ENCODE measurements at places on chromosomes 7 and 10.

GRCh38 chr7:108124820-108125219, 5.3 kb downstream of the LAMB4 start:
- DNase-seq, result no peak

DNA sequence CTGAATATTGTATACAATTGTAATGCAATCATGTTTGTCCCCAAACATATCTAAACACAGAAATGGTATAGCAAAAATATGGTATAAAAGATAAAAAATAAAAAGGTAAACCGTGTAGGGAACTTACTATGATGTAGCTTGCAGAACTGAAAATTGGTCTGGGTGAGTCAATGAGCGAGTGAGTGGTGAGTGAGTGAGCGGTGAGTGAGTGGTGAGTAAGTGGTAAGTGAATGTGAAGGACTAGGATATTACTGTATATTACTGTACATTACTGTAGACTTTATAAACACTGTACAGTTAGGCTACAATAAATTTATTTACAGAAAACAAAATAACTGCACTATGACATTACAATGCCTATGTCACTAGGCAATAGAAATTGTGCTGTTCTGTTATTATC, 1163.2 kb upstream of the SORCS1 start:
- no peak for DNase-seq

DNA sequence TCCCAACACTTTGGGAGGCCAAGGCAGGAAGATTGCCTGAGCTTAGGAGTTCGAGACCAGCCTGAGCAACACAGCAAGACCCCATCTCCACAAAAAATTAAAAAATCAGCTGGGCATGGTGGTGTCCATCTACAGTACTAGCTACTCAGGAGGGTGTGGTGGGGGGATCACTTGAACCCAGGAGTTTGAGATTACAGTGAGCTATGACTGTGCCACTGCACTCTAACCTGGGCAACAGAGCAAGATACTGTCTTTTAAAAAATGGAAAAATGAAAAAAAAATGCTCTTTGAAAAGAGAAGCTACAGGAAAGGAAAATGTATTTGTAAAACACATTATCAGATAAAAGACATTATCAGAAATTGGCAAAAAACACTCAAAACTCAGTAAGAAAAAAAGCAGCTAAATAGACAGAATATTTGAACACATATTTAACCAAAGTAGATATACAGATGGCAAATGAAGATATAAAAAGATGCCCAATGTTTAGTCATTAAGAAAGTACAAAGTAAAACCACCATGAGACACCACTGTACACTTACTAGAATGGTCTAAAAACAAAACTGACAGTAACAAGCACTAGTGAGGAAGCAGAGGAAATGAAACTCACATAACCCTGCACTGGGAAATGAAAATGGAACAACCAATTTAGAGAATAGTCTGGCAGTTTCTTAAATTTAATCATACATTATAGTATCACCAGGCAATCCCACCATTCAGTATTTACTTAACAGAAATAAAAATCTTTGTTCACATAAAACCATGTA, 40.5 kb downstream of the NRBF2 start:
- DNase-seq, result no peak

DNA sequence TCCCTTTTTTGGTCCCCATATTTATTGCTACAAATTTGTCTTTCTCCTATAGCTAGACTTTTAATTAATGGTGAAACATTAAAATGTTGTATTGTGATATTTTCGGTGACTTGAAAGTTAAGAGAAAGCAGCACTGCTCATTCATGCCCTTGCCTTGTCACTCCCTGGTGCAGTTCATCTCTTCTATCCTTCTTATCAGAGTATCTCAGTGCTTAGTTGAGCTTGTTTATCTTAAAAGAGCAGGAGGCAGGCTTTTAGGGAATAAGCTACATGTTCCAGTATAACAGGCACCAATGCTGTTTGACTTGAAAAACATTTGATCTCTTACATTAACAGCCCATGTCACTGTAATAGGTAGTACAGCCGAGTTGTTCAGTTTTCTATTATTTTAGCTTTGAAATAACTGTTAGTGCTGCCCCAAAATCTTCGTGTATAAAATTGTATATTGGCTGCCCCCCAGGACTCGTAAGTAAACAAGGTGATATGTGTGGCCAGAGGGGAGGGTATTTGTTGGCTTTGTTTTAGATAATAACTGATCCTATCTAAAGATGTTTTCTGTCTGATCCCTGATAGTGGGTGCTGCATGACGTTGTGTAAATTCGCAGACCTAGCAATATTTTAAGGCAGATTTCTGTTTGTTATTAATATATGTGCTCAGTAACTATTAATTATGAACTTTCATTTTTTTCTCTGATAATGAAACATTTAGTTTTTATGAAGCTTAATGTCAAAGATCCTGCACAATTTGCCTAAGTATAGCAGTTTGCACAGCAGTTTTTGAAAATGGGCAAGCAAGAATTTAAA, 96.5 kb downstream of the BTRC start:
- no peak for DNase-seq

- no peak for DNase-seq
These were observed 131.5 kb upstream of the JCAD start for GRCh38 chr10:30190577-30191552.
